ENCODE measurements at places on chromosomes 2 and 18.
A peak's percentile ranks its signal among the peaks of the same experiment; 100 is the strongest.

- peak; percentile 99 for DNase-seq
These were observed 136.5 kb upstream of the ETAA1 start for GRCh38 chr2:67260343-67261277.

- DNase-seq: peak; percentile 9
These were observed 17.3 kb downstream of the LYPD6B start for GRCh38 chr2:149055751-149056150.

DNA sequence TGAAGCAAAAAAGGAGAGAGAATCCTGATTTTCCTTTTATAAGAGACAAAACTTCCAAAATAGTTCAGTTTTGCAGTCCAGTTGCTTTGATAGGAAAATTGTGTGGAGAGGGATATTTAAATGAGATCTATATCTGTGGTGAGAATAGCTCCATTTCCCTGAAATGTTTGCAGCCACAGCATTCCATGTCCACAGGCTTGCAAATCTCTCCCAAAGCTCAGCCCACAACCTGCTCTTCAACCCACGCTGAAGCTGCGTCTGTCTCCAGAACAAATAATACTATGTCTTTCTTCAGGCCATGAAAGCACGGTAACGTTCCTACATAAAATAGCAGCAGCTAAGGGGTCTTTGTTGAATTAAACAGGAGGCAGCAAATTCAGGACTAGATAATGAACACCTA lies 31.8 kb downstream of the TMEM17 start:
- DNase-seq: no peak

- DNase-seq: no peak
These were observed 2.2 kb upstream of the TMBIM1 start for GRCh38 chr2:218294430-218295022.

Measured in HCEC 1CT (cell line).